Suprapubic skin (tissue), 4 donors: ENCODE measurements at places on chromosomes 3 and 15.
A peak's percentile ranks its signal among the peaks of the same experiment; 100 is the strongest.

- DNase-seq = no peak
These were observed 2.1 kb downstream of the MCTP2 start for GRCh38 chr15:94233441-94233840.

DNA sequence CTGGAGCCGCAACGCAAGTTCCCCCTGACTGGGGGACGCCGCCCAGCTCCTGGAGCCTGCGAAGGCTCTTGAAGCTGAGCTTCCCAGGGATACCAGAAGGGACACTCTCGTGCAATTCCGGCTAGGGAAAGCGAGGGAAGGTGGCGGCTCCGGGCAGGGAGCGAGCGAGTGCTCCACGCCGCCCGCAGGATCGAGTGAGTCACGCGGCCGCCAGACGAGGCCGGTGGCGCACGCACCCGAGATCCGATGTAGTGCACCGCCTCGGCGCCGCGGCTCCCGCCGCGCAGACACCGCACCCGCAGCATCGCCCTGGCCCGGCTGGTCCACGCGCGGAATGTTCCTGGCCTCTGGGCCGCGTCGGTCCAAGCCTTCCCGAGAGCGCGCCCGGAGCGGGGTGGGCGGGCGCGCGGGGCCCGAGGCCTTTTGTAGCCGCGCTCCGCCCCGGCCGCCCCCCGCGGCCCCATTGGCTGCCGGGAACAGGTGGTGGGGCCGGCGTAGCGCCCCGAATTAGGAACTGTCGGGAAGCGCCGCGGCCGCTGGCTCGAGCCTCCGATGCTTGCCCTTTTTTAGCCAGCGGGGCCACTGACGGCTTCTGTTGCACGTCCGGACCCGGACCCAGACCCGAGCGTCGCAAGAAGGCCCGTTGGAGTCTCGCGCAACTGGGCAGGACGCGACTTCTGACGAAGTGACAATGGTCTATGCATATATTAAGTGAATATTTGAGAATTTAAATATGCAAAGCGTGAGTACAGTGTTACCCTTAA lies at the start of gene GATM:
Gene GATM (minus strand): TSS at position 396 of the 764 bp plus-strand sequence. CDS start 91 bp downstream, at position 305.
- peak; percentile 90 for DNase-seq

- no peak for DNase-seq
These were observed 14.5 kb upstream of the WDR5B start for GRCh38 chr3:122430371-122430770.

- no peak for DNase-seq
These were observed 11.4 kb downstream of the CCDC14 start for GRCh38 chr3:123949641-123950040.

DNA sequence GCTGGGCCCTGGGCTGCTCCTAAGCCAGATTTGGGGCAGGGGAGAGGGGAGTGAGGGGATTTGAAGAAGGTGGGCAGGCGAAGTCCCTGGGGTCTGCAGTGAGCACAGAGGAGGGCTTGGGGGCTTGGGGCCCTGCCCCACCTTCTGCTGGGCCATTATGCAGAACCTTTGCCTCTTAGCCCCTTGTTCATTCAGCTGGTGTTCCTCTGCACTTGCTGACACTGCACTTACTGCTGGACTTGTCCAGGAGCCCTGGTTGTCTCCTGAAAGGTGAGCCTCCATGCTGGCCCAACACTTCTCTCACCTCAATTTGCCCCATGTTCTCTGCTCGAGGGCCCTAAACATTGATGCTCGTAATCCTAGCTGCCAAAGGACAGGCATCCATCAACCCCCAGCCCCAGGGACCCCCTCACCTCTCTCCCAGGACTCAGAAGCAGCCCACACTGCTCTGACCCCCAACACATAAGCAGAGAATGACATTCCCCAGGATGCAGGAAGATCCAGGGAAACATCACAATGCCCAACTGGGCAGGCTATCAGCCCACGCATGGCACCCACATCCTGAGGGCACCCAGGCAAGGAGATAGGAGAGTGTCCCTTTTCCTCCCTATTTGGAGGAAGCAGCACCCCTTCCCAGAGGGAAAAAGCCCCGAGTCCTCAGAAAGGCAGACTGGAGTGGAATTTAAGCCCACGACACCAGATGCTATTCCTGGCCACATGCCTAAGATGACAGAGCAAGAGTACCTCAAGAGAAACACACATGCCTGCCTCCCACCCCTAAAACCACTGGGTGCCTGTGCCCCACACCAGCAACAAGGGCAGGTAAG lies 76.8 kb downstream of the ADCY5 start:
- DNase-seq = no peak

DNA sequence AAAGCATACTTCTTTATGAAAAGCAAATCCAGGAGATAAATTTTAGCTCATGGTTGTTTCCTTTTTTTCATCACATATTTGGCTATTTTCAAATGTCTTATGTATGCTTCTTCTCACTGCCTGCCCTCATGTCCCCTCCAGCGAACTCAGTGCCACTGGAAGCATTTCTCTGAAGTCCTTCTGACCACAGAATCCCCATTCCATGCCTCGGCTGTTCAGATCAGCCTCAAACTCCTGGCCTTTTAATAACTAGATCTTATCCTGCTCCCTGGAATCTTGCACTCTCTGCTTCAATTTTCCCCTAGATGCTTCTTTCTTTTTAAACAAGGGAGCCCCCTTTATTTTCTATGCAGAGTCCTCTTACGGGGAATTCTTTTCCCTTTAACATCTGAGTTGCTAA lies 10.1 kb downstream of the ETV5 start:
- no peak for DNase-seq

DNA sequence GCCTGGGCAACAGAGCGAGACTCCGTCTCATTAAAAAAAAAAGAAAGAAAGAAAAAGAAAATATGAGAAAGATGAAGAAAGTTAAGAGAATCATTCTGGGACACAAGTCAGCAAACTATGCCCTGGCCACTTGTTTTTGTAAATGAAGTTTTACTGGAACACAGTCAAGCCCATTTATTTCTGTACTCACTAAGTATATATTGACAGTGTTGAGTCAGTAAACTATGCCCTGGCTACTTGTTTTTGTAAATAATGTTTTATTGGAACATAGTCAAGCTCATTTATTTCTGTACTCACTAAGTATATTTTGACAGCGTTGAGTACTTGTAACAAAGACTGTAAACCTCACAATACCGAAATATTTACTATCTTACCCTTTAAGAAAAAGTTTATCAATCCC lies 42.2 kb upstream of the SIN3A start:
- DNase-seq = no peak

GRCh38 chr15:25690673-25691543 lies 172.2 kb downstream of the ATP10A start:
- peak; percentile 55 for DNase-seq

GRCh38 chr3:128447561-128448013 lies 19.1 kb downstream of the DNAJB8 start:
- no peak for DNase-seq
